ENCODE measurements at places on chromosomes 1 and 21.

GRCh38 chr21:17455451-17455850 lies 57.4 kb upstream of the CXADR start:
- no peak for DNase-seq

GRCh38 chr1:7856345-7856744 lies 3.5 kb upstream of the UTS2 start:
- DNase-seq = no peak

DNA sequence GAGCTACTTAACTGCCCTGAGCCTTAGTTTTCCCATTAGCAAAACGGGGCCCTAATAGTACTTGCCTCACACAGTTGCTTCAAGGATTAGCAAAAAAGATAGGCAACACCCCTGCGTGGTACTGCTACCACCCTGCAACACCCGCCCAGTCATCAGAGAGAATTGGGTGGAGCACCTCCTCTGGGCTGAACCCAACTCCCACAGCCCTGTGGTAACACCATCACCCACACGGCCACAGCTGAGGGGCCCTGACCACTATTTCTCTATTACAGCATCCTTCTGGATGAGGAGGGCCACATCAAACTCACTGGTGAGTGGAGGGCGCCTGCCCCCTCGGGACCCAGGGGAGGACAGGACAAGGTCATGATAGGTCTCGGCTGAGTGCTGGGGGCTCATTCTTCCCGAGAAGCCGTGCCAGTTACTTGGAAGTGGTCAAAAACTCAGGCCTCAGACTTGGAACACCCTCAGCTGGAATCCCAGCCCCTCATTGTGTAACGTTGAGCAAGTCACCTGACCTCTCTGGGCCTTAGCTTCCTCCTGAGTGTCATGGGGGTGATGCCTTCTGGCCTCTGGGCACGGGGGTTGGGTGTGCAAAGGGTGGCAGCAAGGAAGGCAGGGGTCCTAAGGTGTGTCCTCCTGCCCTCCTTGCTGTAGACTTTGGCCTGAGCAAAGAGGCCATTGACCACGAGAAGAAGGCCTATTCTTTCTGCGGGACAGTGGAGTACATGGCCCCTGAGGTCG lies 24.6 kb downstream of the RPS6KA1 start:
- DNase-seq = no peak

GRCh38 chr1:61638911-61639605 lies 85.9 kb downstream of the TM2D1 start:
- no peak for DNase-seq

DNA sequence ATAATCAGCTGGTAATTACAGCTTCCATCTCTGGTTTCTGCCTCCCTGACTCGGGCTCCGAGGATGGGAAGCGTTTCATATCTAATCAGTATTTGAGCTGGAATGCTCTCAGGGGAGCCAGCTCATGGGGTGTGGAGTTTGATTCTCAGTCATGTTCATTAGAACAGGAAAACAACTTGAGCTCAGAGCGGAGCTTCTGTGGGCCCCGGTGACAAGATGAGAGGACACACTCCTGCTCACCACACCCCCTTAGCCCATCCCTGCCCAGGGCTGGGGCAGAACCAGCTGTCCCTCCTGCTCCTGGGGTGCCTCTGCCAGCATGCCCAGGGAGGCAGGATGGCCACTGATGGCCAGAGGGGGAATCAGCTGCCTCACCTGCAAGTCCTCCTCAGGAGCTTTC lies 726.0 kb downstream of the PTPRU start:
- no peak for DNase-seq

GRCh38 chr1:31373897-31374486 lies 1.1 kb upstream of the FABP3 start:
- no peak for DNase-seq

- no peak for DNase-seq
Observed at GRCh38 chr1:234875953-234876855, 252.4 kb downstream of the TOMM20 start.

- DNase-seq = no peak
Observed at GRCh38 chr1:25684216-25684965, 67.8 kb downstream of the MAN1C1 start.

DNA sequence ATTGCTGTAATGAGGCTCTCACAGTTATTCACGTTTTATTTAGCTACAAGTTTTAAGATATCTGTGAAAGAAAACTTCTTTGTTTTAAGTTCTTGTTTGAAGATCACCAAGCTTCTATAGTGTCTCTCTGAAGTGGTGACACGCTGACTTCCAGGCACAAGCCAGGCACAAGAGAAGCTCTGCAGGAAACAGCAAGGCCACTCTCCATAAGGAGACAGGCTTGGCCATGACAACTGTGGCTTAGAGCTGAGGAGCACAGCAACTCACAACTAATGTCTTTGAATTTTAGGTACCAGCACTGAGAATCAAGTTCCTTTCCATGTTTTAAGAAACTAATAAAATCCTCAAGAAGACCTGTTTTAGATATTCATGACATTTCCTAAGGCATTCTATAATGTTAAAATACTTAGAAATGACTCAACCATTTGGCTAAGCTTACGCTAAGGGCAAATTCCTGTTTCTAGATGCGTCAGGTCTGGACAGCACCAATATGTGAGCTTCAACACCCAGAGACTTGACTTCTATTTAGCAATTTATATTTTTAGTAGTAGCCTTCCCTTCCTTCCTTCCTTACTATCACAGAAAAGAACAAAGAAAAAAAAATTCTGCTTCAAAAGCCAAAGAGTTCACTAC lies 40.2 kb downstream of the APP start:
- DNase-seq = no peak

DNA sequence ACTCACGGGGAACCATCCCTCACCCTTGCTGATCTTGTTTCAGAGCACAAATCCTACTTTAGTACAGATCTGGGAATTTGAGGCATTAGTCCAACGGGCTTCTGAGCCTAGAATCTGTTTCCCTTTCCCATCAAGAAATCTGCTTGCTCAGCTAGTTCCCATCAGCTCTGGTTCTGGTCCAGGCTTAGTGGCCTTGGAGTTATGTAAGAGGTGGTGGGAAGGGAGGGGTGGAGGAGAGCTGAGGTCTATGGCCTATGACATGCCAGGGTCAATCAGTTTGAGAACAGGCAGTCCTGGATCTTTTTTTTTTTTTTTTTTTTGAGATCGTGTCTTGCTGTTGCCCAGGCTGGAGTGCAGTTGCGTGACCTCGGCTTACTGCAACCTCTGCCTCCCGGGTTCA lies 4.1 kb downstream of the GSTM1 start:
- DNase-seq = no peak
